Lower leg skin (tissue), 4 donors: ENCODE measurements at places on chromosomes 12 and 14. TPM values are rescaled to one million over a fixed set of nuclear protein-coding genes. Genes with fewer than 3 reads are reported as not detected.

Gene OAS2
- total RNA-seq = 2.6 TPM

Gene RNASE1
- 129 TPM for total RNA-seq

Gene GPRC5A
- 9.4 TPM for total RNA-seq

Gene MGP
- 42.8 TPM for total RNA-seq

Gene C14orf132
- total RNA-seq = 14.0 TPM

Gene MYRFL
- total RNA-seq = 0.27 TPM

Gene FBLN5
- 128 TPM for total RNA-seq

Gene FLRT2
- total RNA-seq = 11.5 TPM

Gene CACNA1C
- total RNA-seq = 1.7 TPM

Gene CCDC175
- total RNA-seq = not detected

Gene TPPP2
- not detected for total RNA-seq

Gene LRFN5
- not detected for total RNA-seq

Gene ACRBP
- 0.45 TPM for total RNA-seq

Gene OR4E2
- total RNA-seq = not detected

Gene KRT86
- total RNA-seq = 298 TPM

Gene C1S
- 58.8 TPM for total RNA-seq

Gene CIT
- 14.0 TPM for total RNA-seq

Gene MYO1H
- not detected for total RNA-seq

Gene ARPC3
- total RNA-seq = 319 TPM

Gene SLCO1C1
- total RNA-seq = not detected

Gene APOLD1
- 89.7 TPM for total RNA-seq

Gene TMTC2
- total RNA-seq = 17.4 TPM

Gene C1R
- 259 TPM for total RNA-seq

Gene KRT6C
- total RNA-seq = 1.0 TPM

Gene AQP5
- total RNA-seq = 126 TPM

Gene PPFIA2
- not detected for total RNA-seq

Gene WDHD1
- 2.6 TPM for total RNA-seq

Gene CLEC9A
- total RNA-seq = not detected

Gene BRMS1L
- 2.7 TPM for total RNA-seq

Gene CCDC60
- not detected for total RNA-seq

Gene METTL25
- 6.7 TPM for total RNA-seq

Gene ENDOU
- 23.1 TPM for total RNA-seq
